Stimulated activated CD4-positive, alpha-beta T cell treated with anti-CD3 and anti-CD28 coated beads, Interleukin-1b, Interleukin-23, amount 100 ng/mL, for 1 hour (primary cell): ENCODE measurements at places on chromosomes 3 and 15.

GRCh38 chr3:175179055-175179454 lies 319.9 kb downstream of the NAALADL2 start:
- DNase-seq = no peak

DNA sequence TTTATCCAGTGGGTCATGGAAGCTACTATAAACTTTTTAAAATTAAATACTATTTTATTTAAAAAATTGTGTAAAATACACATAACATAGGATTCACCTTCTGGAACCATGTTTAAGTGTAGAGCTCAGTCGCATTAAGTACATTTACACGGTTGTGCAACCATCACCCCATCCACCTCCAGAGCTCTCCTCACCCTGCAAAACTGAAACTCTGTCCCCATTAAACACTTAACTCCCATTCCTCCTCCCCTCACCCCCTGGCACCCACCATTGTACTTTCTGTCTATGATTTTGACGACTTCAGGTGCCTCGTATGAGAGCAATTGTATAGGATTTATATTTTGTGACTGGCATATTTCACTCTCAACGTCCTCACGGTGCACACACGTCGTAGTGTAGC lies 70.7 kb downstream of the APBA2 start:
- DNase-seq = no peak

- DNase-seq = no peak
Observed at GRCh38 chr3:45034612-45035252, 8.6 kb downstream of the CLEC3B start.

DNA sequence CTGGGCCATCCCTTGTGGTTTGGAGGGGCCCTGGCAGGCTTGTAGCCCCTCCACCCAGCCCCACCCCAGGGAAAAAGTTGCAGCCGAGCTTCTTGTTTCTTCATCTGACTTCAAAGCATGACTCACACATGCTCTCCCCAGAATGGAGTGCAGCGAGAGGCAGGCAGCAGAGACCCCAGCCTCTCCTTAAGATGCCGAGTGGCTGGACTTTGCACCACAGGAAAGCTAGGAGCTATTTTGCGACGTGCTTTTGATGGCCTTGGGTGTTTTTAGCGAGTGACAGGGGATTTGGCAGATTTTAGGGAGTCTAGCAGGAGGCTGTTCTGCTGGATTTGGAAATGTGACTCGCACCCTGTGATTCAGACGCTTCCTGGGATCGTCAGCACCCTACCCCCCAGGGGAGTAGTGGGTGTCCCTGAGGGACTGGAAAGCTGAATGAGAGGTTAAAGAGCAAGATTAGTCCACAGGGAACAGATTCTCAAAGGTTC lies 14.2 kb downstream of the BAHD1 start:
- DNase-seq = no peak

- no peak for DNase-seq
Observed at GRCh38 chr3:9279966-9280365, 30.5 kb upstream of the SRGAP3 start.

DNA sequence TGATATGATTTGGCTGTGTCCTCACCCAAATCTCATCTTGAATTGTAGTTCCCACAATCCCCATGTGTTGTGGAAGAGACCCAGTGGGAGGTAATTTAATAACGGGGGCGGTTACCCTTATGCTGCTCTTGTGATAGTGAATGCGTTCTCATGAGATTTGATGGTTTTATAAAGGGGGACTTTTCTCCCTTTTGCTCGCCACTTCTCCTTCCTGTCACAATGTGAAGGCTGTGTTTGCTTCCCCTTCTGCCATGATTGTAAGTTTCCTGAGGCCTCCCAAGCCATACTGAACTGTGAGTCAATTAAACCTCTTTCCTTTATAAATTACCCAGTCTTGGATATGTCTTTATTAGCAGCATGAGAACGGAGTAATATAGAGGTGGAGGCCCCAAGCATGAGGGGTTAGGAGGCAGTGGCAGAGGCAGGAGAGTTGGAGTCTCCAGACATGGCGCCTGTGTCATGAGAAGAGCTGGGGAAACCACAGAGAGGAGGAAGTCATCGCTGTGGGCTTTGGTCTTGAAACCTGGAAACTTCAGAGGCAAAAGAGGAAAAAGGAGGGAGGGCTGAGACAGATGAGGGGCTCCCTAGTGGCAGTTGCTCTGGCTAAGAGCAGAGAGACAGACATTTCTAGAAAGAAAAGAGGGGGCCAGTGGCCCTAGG lies 107.8 kb upstream of the VEPH1 start:
- no peak for DNase-seq

GRCh38 chr3:172356427-172356826 lies 91.8 kb downstream of the GHSR start:
- DNase-seq = no peak

GRCh38 chr15:63554337-63554927 lies 42.8 kb upstream of the FBXL22 start:
- DNase-seq = no peak

DNA sequence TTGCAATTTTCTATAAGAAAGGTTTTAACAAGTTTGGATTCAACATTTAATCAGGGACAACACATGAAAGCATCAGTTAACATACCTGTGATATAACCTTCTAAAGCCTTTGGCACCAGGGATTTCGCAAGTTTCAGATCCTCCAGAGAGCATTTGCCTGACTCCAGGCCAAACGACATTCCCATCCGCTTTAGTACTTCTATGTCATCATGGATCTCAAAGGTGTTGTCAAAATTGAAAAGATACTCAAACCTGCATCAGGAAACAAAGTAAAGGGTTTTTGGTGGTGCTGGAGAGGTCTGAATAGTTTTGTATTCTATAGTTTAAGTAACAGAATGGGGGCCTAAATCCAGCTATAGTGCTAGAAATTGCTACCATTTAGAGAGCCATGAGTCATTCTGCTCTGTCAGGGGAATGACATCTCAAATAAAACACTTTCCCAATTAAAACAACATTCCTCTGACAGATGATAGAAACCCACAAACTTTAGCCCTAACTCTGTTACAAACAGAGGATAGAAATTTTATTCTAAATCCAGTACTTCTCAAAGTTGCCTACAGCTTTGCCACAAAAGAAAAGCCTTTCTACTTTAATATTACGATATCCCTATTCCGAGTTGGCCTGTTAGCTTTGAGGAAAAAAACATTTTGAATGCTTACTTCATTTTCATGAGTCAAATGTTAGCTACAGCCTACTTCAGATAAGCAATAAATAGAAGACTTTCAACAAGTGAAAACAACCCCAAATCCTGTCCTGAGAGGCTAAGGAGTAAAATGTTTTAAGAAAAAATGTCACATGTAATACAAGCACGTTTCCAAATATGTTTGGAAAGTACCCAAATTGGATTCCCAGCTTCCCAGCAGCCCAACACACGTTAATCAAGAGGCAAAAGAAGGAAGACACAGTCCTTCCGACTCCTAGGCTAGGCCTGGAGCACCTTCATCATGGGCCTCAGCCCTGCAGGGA lies 83.4 kb downstream of the ATP1B3 start:
- DNase-seq = no peak

GRCh38 chr15:39140060-39140604 lies 440.7 kb upstream of the THBS1 start:
- no peak for DNase-seq

- DNase-seq = no peak
Observed at GRCh38 chr3:152073267-152073666, 195.5 kb upstream of the MBNL1 start.

DNA sequence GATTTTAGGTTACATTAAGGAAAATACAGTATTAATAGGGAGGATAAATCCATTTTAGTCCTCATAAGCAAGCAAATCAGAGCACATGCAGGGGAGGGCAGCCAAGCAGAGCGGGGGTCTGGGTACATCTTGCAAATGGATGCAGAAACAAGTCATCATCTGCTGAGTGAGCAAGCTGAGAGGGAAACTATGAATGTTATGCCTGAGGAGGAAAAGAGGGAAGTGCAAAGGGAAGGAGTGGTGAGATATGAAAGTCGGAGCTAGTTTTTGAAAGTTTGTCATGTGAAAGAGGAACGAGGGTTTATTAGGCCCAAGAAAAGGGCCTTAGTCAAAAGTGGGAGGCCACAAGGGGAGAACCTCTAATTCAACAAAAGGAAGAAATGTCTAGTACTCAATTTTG lies 15.4 kb downstream of the PTX3 start:
- DNase-seq = no peak

DNA sequence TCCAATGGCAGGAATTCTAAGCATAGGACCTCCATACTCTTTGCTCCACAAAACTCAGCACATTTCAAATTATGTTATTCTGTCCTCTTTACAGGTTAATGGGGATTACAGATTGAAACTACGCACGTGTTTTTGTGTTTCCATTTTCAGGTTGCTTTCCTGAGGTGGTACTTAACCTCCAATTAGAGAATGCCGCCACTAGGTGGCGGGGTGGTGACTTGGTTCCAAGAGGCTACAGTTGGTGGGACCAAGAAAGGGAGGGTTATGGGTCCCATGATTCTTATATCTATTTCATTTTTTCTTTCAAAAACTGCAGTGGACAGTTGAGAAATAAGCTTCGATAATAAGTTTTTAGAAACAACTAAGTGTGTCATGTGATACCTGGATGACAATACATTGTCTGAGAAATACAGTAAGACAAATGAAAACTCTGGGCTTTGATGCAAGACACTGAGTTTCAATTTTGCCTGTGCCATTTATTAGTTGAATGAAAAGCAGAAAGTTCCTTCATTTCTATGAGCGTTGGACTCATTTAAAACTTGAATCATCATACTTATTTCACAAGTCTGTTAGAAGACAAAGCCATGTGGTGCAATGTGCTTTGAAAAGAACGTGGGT lies 539.0 kb downstream of the FGF12 start:
- DNase-seq = peak; percentile 5

- DNase-seq = no peak
Observed at GRCh38 chr3:53243165-53243564, 12.7 kb downstream of the TKT start.

GRCh38 chr3:12707449-12707848 lies 43.5 kb upstream of the RAF1 start:
- DNase-seq = no peak

DNA sequence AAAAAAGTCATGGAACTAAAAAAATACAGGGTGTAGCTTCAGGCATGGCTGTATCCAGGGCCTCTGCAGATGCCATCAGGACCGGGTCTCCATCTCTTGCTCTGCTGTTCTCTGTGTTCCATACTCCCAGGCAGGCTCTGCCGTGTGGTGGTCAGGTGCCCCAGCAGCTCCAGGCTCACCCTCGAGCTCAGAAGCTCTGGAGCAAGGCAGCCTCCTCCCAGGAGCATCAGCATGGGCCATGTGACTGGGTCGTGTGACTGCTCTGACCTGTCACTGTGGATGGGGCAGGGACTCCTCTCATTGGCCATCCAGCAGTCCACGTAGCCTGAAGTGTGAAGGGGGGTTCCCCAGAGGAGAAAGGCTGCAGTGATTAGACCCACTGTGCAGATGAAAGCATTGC lies 8.5 kb downstream of the FBLN2 start:
- no peak for DNase-seq

- DNase-seq = no peak
Observed at GRCh38 chr15:52680041-52680391, 828 bp upstream of the ATOSA start.

DNA sequence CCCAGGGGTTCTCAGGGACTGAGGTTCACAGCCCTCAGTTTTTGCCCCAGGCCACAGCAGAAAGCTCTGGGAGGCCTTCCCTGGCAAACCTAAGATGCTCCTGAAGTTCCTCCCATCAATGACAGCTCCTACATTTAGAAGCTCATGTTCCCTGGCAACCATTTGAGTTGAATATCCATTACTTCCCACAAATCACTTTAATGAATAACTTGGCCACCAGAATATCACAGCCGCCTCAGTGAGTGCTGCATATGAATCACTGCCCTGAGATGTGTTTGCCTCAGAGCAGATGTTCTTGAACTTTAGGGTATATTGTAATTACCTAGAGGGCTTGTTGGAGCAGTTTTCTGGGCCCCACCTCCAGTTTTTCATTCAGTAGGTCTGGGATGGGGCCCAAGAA lies 27.4 kb downstream of the SLCO2A1 start:
- no peak for DNase-seq

DNA sequence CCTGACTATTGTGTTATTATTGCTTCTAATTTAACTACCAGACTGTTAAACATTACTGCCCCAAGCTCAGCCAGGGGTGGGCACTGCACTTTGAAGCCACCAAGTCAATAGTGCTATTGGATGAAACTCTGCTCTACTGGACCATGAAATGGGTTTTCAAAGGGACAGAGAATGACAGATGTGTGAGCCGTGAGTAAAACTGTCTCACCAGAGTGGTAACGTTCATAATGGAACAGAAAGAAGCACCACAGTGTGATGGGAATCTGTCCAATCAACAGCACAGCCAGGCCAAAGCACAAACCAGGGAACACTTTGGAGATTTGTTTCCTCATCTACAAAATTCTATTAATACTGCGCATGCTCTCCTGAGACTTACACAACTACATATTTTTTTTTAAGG lies 171.8 kb upstream of the LPP start:
- no peak for DNase-seq

GRCh38 chr3:166582236-166582635 lies 745.0 kb upstream of the BCHE start:
- DNase-seq = no peak

DNA sequence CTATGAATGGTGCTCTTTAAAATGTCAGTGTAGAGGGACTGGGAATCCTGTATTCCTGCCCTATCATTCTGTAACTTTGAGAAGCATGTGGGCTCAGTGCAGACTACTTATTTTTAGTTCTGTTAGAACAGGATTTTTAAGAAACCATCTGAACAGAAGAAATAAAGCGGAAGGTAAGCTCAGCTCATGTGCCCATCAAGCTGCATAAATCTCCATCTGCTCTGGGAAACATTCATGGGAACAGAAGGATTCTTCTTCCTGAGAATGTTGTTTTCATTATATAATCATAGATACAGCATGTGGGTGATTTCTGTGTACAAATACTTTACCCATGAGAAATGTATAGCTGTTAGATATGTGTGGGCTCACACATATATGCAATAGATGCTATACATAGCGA lies 69.9 kb downstream of the SIDT1 start:
- DNase-seq = no peak

- DNase-seq = no peak
Observed at GRCh38 chr3:196790636-196791035, 51.0 kb downstream of the PAK2 start.

DNA sequence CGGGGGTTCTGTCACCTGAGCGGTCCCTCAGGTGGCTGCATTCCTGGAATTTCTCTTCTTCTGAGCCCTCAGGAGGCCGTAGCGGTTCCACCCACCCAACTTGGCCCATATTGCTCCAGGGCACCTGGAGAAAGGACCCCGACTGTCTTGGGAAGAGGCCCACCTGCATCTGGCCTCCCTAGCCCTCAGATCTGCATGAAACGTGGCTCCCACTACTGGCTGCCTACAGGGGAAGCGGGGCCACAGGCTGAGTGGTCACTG lies 9.9 kb upstream of the ANPEP start:
- DNase-seq = no peak

GRCh38 chr3:13566453-13566748 lies 17.5 kb downstream of the FBLN2 start:
- no peak for DNase-seq

- DNase-seq = no peak
Observed at GRCh38 chr15:37715101-37715500, 219.3 kb upstream of the TMCO5A start.

DNA sequence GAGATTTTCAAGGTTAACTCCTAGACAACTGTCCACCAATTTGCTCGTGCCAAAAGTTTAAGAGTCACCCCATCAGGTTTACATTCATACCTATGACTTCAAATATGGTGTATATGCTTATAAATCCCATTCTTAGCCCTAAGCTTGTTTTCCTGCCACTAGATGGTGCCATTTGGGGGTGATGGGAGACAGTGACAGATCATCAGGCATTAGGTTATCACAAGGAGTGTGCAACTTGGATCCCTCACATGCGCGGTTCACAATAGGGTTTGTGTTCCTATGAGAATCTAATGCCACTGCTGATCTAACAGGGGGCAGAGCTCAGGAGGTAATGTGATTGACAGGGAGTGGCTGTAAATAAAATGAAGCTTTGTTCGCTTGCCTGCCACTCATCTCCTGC lies 182.7 kb downstream of the CNTN6 start:
- DNase-seq = no peak
